ENCODE measurements at places on chromosomes 13 and 19.

DNA sequence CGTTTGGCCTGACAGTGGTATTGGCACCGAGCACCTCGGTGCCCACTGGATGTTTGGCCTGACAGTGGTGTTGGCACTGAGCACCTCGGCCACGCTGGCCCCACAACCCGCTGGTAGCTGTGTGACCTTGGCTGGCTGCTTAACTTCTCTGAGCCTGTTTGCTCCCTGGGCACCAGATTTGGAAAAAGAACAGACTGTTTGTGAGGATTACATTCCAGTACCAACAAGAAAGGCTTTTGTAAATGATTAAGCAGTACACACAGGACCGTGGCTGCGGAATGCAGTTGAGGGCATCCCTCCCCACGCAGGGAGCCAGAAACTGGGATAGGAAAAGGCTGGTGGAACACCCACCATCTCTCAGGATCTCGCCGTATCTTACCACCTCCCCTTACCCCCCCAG, 31.9 kb downstream of the SLC25A42 start:
- DNase-seq: no peak

- no peak for DNase-seq
Measured at GRCh38 chr19:18718015-18718526, 34.6 kb downstream of the CRTC1 start.

DNA sequence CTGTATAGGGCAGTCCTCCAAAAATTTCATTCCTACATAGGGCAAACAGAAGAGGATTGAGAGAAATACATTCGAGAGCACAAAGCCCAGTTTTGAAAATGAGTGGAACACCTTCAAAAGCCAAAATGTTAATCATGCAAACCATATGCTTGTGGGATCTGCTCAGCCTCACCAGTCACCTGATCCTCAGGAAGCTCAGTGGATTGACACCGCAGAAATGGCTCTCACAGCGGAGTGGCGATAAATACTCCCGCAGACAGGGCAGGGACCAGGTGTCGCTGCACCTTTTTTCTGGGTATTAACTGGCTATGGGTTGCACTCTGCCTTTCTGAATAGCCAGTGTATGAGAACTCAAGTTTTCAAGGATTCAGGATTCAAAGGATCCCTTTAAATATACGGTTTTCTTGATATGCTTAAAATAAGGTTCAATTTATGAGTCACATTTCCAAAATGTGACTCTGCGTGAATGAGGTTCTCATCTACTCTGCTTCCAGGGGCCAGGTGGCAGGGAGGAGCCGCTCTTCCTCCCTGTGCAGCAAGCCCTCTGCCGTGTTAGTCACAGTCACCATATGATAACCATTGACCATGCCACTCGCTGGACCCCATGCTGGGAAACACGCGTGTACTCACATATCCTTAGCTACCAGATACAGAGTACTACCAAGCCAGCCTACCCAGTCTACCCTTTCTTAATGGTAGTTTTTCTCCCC, 18.3 kb upstream of the DHRS12 start:
- DNase-seq: no peak

DNA sequence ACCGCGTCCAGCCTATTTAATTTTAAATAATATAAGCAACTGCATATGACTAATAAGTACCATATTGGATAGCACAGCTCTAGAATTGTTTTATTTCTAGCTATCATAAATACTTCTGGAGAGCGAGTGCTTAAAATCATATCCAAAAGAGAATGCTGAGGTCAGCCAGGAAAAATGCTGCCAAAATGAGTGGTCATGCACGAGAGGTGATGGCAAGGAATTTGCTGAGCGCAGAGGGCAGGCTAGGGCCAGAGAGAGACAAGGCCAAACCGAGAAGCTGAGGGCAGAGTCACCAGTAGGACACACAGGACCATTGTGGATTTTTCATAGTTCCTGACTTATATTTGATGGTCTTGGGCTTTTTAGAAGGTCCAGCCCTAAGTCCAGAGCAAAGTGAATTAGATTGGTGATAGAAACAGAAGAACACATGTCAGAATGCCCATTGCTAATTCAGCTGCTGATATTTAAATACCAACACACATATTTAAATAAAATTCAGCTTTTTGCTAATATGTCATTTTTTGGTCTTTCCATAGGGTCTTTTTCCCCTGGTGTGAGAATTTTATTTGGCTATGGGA, 33.6 kb upstream of the UBL3 start:
- DNase-seq: no peak

DNA sequence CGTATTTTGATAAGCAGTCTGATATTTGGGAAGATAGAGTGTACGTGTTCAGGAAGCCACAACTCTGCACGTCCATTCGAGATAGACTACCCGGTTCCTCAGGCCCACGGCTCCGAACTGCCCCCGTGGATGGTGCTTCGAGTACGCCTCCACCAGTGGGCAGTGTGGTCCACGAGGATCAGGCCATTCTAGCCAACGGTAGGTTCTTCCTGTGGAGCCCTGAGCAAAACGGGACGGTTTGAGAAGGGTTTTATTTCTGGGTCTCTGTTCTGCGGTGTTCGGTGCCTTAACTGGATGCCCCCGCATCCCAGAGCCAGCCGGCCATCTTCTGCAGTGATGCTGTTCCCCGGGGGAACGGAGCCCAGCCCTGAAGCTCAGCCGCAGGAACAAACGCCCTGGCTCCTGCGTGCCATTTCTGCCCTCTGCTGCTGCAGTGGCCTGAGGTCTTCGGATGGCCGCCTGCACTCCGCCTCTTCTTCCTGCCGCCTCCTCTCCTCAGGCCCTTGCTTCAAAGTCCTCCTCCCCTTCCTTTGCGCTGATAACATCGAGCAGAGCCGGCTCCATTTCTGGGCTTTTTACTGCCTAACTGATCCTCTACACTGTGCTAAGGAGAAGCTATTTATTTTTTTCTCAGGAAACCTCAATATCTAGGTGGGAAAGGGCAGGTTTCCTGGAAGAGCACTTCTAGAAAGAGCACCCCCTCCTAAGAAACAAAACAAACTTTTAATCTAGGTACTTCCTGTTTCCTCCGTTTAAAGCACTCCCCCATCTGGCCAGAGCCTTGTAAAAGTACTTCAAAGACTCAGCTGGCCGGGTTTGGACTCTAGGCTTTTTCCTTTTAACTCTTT, 36.2 kb upstream of the SLC46A3 start:
- no peak for DNase-seq

DNA sequence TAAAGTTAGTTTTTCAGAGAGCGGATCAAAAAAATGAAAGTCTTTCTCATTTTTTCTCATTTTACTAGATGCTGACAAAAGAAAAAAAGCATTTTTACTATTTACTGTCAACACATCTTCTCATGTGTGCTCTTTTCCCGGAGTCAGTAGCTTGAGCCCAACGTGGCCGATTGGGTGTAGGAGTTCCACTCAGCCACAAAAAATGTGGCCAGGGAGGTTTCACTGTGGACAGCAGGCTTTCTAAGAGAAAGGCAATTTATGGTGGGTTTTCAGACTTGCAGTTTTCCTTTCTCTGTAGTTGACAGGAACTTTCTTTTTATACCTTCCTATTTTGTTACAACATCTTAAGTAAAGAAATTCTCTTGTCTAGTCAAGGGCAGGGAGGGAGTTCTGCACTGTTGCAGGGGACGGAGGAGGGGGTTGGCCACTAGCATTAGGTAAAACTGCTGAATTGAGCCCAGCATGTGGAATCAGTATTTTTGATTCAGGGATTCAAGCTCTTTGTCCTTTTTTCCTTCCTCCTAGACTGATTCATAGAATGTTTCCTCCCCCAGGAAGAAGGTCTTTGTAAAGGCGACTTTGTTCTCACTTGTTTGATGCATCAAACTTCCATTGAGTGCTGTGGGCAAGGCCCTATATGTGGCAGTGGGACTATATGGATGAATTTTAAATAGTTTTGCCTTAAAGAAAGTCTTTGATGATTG, 123.1 kb downstream of the B3GLCT start:
- no peak for DNase-seq

GRCh38 chr19:16771618-16772017, 52.0 kb downstream of the NWD1 start:
- peak; percentile 70 for DNase-seq

Data from CD4-positive, alpha-beta T cell treated with Interleukin-1 beta for 1 hour (primary cell).